ENCODE measurements at places on chromosomes 6 and 20. TPM values are rescaled to one million over a fixed set of nuclear protein-coding genes. Genes with fewer than 3 reads are reported as not detected.

- H3K36me3 ChIP-seq: peaks cover 14% of the 10 kb centered on the region
- DNase-seq: no peak
- no peak overlapping the region for H3K4me3 ChIP-seq
- no peaks in the 10 kb centered on the region for H3K27me3 ChIP-seq
Measured at GRCh38 chr6:137213813-137214212, 5.4 kb downstream of the IFNGR1 start.

The FAM162B gene
- total RNA-seq: not detected

DNA sequence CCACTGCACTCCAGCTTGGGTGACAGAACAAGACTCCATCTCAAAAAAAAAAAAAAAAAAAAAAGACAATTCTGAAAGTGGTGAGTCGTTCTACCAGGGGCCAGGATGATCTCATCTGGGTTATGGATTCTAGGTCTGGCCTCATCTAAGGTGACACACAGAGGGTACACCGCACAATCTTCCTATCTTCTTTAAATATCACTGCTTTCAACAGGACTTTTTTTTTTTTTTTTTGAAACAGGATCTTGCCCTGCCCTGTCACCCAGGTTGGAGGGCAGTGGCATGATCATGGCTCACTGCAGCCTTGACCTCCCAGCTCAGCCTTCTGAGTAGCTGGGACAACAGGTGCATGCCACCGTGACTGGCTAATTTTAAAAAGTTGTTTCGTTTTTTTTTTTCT lies 67.7 kb downstream of the SLC16A10 start:
- H3K4me1 ChIP-seq: no peaks in the 10 kb centered on the region
- no peak overlapping the region for H3K4me3 ChIP-seq
- H3K36me3 ChIP-seq: no peaks in the 10 kb centered on the region
- DNase-seq: no peak

DNA sequence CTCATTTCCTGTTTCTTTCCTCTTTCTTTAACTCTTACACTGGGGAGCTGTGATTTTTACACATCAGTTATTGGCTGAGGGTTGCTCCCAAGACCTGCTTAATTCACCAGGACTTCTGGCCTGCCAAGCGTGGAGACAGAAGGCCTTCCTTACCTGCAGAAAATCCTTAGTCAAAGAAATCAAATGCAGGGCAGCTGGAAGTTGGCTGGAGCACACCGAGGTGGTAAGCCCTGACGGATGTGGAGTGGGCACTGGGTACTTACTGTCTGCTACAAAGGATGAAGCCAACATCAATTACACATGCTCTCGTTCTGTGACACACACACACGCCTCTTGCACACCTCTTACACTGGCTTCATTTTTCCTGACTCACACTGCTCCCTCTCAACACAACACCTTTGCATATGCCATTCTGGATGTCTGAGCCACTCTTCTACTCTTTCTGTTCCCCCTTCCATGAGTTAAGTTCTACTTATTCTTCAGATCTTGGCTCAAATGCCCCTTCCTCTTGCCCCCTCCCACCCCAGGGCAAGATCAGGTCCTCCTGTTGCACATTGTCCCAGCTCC lies 61.6 kb downstream of the TTI1 start:
- H3K4me1 ChIP-seq: no peaks in the 10 kb centered on the region
- no peak overlapping the region for H3K4me3 ChIP-seq
- no peaks in the 10 kb centered on the region for H3K27me3 ChIP-seq
- H3K27ac ChIP-seq: no peak overlapping the region
